ENCODE measurements at places on chromosomes 2 and 18. TPM values are rescaled to one million over a fixed set of nuclear protein-coding genes. Genes with fewer than 3 reads are reported as not detected.

DNA sequence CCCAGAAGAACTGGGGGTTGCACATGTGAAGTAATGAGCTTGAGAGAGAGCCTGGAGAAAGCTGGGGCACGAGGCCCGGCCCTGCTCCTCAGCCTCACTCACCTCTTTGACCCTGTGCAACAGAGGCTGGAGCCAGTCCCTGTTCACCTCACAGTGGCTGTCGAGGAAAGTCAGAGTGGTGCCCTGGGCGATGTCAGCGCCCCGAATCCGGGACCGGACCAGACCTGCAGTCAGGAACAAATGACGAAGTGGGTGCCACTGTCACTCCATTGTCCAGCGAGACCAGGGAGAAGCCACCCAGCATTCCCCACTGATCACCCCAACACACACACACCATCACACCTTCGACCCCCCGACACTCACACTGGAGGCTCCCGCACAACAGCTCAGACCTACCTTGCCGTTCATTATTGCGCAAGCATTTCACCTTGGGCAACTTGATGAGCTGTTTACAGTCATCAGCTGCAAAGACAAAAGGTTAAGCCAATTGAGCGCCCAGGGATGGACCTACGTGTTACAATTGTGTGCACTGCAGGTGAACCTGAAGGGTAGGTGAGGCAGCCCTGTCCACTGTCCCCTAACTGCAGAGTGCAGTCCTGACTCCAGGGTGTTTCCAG lies 148.4 kb upstream of the CAPN13 start:
- DNase-seq, result no peak

- peak; percentile 58 for DNase-seq
Measured at GRCh38 chr2:233443511-233444183, 89.4 kb downstream of the DGKD start.

GRCh38 chr18:48544661-48545415 lies 6.0 kb downstream of the CTIF start:
- no peak for DNase-seq

DNA sequence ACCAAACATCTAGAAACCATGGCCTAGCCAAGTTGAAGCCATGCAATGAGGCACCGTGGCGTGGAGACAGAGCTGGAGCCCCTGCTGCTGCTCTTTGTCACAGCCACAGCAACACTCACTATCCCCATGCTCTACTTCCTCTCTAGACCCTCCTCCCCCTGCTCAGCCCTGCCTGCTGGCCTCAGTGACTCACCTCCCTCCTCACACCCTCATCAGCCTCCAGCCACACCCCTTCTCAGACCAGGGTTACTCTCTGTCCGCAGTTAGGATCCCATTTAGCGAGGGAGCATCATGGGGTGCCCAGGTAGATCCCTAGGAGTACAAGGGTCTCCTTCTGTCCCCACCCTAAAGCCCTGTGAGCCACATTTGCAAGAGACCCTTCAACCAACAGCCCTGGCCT lies 25.4 kb upstream of the SOX11 start:
- no peak for DNase-seq

- DNase-seq, result no peak
Measured at GRCh38 chr18:58284699-58285448, 240.8 kb downstream of the NEDD4L start.

GRCh38 chr18:75249672-75250470 lies 39.3 kb downstream of the TSHZ1 start:
- no peak for DNase-seq

DNA sequence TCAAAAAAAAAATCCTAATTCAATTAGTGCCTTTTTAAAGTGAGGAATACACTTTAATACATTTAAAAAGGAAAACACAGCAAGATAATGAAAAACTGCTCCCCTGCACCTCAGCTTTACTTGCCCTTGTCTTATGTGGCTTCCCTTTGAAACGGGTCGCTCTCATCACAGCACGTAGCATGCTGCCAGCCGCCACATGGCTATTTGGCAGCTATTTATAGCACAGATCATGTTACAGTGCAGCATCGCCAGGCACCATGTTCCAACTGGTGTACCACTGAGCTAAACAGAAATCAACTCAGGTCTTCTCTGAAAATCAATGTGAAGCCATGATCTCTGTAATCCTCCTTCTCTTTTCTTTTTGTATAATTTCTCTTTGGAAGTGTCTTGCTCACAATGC lies 65.1 kb downstream of the TMEM182 start:
- DNase-seq, result no peak

DNA sequence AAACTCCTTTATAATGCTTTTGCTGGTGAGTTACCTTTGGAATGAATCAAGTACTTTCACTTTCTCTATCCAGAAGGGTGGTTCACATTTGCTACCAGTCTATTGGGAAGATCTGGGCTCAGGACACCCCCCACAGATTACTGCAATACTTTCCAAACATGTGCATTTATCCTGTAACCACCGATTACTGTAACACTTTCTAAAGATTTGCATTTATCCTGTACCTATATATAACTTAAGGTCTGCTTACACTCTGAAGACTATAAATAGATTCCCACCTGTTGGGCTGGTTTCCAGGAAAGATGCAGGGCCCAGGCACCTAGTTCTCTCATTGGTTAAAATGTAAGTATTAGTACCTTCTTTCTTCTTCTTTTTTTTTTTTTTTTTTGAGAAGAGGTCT lies 113.0 kb upstream of the NEDD4L start:
- no peak for DNase-seq

GRCh38 chr2:59956981-59957380 lies 596.5 kb downstream of the BCL11A start:
- DNase-seq, result no peak

DNA sequence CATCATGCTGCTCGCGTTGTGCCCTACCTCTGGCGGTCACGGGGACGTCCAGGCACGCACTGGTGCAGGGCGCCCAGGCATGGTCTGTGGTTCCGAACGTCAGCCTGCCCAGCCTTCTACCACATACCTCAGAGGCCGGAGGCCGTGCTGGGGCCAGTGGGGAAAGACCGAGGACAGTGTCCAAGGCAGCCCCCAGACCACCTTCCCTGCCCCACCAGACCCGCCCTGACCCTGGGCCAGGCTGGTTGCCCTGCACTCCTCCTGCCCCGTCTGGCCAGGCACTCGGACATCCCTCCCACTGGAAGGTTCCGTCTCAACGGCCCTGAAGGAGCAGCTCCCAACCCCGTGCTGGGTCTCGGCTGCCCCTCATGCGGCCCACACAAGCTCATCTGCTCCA lies 32.8 kb downstream of the SLC66A2 start:
- DNase-seq, result no peak

DNA sequence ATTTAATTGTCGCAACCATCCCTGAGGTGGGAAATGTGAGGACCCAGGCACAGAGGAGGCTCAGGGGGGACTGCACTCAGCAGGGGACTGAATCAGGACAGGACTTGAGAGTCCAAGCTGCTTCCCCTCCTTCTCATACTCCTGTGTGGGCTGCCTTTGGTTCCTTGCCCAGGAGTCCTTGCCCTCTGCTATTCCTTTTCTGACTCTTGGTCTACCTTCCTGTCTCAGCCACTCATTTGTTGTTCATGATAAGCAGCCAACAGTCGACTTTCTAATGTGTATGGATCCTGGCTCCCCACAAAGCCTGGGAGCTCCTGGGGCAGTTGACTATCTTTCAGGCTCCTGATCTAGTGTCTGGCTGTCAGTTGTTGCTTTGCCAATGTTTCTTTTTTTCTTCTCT lies 28.3 kb downstream of the GATA6 start:
- no peak for DNase-seq

DNA sequence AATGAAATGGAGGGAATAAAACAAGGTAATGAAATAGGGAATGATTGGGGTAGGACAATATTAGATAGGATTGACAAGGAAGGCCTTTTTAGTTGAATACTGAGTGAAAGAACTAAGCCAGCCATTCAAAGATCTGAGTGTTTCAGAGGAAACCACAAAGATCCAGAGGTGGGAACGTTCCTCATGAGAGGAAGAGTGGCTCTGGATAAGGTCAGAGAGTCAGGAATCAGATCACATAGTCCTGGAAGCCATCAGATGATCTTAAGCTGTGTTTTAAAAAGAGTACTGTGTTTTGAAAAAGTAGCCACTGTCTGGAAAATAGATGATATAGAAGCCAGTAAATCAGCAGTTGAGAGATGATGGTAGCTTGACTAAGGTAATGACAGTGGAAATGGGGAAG lies 11.8 kb downstream of the TTLL4 start:
- no peak for DNase-seq

CAPN13 gene
- not detected for total RNA-seq

OTOS gene
- total RNA-seq, result not detected

HNMT gene
- not detected for total RNA-seq

KCNF1 gene
- not detected for total RNA-seq

DSG1 gene
- total RNA-seq, result not detected

HSPE1 gene
- total RNA-seq, result 116 TPM

PSD4 gene
- 161 TPM for total RNA-seq

All from activated B cell treated with CpG ODN at 0.5 μM for 24 hours (primary cell).